Mesothelial cell of epicardium (in vitro differentiated cells): ENCODE measurements at places on chromosomes 1 and 21.

- DNase-seq = no peak
These were observed 22.4 kb downstream of the CAPZB start for GRCh38 chr1:19462781-19463503.

- DNase-seq = no peak
These were observed 319.0 kb downstream of the MATN1 start for GRCh38 chr1:30404341-30404740.

DNA sequence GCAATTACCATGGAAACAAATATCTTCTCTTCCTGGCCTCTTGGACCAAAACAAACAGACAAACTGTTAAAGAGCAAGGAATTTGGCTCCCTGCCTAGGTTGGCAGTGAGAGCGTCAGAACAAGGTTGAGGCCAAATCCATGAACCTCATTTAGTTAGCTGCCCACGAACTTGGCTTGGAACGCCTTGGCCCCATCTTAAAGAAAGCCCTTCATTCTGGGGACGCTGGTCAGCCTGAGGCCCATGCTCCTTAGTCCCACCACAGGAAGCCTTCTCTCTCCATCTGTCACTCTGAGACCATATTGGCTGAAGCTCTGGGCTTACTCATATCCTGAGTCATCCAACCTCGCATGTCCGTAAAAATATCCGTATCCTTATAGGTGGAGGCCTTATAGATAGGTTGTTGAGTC, 62.4 kb upstream of the DIRAS3 start:
- DNase-seq = no peak

DNA sequence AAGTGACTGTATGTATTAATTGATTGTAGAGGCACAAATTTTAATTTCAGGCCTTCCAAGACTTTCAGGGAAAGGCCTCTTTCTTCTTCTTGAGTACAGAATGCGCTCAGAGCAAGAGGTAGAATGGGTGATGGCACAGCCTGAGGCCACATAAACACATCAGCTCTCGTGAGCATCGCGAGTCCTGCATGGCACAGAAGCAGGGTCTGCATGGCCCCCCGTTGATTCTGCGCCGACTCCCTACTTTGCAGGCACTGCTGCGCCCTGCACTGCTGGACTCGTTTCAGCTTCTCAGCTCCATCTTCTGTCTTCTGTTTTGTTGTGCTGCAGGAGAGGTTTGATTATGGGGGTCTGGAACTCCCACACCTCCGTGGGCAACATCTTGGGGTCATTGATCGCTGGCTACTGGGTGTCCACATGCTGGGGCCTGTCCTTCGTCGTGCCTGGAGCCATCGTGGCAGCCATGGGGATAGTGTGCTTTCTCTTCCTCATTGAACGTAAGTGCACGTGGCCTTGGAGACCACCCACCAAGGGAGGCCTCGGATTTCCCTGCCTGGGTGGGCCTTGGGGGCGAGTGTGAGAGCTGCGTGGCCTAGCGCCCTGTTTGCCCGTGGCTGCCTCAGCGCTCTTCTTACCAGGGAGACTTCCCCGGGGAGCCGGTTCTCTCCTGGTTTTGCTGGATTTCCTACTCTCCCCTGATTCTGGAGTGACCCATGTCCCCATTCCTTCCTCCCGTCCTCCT, 29.6 kb downstream of the SLC37A1 start:
- no peak for DNase-seq

- no peak for DNase-seq
These were observed 129.8 kb downstream of the VAV3 start for GRCh38 chr1:107835151-107835670.

GRCh38 chr1:162145280-162145965, 75.9 kb downstream of the NOS1AP start:
- no peak for DNase-seq

- no peak for DNase-seq
These were observed 20.1 kb downstream of the URB1 start for GRCh38 chr21:32372755-32373154.

- no peak for DNase-seq
These were observed 24.4 kb upstream of the DOCK7 start for GRCh38 chr1:62712336-62713243.

DNA sequence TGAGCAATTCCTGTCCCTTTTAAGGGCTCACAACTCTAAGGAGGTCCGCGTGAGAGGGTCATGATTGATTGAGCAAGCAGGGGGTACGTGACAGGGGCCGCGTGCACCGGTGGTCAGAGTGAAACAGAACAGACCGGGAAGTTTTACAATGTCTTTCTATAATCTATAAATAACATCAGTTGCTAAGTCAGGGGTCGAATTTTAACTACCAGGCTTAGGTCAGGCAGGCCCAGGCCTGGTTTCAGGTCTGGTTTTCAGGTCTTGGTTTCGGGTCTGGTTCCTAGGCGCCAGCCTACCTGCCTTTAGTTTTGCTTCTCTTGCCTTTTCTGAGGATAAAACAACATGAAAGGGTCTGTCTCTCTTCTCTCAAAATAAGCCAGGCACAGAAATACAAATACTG, 476.0 kb upstream of the CAMK1G start:
- DNase-seq = no peak

DNA sequence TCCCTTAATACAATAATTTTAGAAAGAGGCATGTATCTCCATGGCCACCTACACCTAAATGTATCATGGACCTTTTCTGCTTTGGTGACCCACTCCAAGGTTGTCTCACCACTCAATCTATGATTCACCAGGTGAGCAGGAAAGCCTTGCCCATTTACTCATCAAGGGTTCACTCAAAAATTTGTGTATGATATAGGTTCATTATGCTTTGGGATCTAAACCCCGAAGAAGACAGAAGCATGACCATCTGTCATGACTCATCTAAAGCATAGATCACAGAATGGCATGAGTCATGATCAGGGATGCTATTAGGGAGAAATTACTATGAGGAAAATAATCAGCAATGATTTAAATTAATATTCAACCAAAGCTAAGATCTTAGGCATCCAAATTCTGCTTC, 38.5 kb downstream of the PYHIN1 start:
- no peak for DNase-seq

GRCh38 chr1:186187601-186188000, 187.5 kb downstream of the TPR start:
- no peak for DNase-seq
